ENCODE measurements at places on chromosomes 12 and 14.

DNA sequence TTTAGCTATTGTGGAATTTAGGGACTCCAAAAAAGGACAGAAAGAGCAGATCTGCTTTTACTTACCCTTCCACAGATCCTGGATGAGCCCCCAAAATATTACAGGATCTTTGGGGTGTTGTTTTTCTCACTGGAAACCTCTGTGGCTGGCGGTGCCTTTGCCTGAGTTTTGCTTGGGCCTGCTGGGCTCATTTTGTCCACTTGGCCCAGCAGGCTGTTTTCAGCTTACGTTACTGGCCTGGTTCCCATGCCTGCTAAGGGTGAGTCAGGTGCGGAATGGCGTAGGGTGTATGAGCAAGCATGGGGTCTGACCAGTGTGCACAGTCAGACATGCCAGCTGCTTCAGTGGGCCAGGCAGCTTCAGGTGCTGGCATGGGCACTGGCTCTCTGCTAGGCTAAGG, 45.8 kb downstream of the HSD17B6 start:
- no peak for DNase-seq

DNA sequence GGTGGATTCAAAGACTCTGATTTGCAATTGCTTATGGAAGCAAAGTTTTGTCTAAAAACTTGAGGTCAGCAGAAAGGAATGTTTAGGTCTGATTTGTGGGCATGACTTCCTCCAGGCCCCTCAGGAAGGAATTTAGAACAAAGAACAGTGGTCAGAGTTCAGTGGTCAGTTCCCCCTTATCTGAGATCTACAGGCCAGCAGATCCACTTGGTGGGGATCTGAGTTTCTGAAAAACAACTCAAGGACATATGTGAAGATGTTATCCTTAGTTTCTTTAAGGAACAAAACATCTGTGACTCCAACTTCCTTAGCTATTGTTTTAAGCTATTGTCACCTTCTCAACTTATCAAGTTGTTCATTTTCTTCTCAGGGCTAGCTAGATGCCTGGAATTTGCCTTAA, 28.0 kb upstream of the NAA30 start:
- no peak for DNase-seq

GRCh38 chr12:131452444-131452860, 258.4 kb upstream of the SFSWAP start:
- DNase-seq = peak; percentile 11

DNA sequence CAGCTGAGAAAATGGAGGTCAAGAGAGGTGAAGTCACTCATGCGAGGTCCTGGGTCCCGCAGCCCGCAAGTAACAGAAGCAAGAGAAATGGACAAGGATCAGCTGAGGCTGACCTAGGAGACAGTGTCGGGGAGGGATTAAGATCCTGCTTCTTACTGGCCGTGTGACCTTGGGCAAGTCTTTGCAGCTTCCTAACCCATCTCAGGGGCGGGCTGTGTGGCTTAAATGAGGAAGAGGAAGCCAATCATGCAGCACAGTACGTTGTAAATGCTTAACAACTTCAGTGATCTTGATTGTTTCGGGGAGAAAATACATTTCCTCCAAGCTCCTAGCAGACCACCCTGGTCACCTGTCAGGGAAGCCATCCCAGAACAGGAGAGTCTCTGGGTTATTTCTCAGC, 7.1 kb upstream of the PGF start:
- DNase-seq = no peak

DNA sequence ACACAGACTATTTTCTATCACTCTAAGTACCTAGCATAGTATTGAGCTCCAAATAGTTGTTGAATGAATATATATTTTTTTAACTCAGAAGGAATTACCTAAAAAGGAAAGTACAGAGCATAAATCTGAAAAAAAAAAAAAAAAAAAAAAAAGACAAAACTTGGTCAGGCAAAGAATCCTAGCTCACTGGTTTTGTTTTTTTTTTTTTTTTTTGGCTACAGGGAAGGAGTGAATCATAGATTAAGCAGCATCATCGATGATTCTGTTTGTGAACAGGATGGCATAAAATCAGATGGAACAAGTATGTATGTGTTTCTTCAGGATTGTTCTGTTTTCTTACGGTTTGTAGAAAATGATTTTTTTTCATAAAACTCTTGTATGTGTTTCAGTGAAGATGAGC, 66.1 kb upstream of the BCAT1 start:
- DNase-seq = no peak

DNA sequence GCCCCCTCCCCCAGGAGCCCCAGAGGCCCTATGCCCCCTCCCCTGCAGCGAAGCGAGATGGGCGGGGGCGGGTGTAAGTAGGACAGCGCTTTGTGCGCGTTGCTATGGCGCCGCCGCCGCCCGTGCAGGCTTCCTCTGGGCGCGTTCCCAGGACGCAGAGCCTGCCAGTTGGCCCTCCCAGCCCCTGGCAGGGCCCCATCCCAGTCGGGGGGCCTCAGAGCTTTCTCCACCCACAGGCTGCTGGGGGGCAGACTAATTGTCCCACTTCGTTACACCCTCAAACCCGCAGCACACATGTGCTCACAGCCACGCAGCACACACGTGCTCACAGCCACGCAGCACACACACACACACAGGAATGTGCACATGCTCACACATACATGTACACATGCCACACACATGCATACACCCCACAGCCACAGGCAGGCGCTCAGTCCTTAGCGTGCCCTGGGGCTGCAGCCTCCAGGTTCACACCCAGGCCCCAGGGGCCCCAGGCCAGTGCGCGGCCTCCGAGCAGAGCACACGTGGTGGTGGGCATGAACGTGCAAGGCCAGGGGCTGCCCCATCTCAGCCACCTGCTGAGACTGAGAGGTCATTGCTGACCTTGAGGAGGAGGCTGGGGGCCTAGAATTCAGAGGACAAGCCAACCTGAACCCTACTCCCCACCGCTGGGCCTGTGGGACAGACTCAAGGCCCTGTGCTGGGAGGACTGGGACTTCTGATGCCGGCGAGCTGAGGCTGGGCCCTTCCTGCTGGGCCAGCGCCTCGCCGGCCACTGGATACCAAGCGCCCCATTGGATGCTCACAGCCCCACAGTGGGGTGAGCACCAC, 15.6 kb downstream of the TRMT61A start:
- no peak for DNase-seq

- DNase-seq = no peak
Observed at GRCh38 chr12:64010069-64010686, 165.7 kb downstream of the SRGAP1 start.

GRCh38 chr12:6699989-6700645, 498 bp downstream of the PIANP start:
- DNase-seq = no peak

GRCh38 chr14:76024211-76024907, 38.8 kb downstream of the IFT43 start:
- DNase-seq = no peak

DNA sequence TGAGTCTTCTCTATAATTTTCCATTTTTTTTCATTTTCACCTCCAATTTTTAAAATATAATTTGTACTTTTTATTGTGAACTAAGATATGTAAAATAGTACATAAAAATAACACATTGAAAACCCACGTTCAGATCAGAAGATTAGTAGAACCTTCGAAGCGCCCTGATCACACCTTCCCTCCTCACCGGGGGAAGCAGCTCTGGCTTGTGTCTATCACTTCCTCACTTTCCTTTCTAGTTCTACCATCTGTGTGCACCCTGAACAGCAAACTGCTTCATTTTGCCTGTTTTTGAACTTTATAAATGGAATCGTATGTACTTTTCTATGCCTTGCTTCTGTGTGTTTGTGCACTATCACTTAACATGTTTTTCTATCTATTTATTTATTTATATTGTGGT, 11.8 kb upstream of the CD27 start:
- no peak for DNase-seq

GRCh38 chr12:93571925-93572711, at the start of gene SOCS2:
Gene SOCS2, plus strand, starts transcription at chr12:93572675. Its CDS starts 223 bp downstream, at chr12:93572898.
- DNase-seq = no peak

GRCh38 chr12:100964028-100964427, 169.5 kb downstream of the ANO4 start:
- DNase-seq = no peak

GRCh38 chr12:8860165-8860961, 37.9 kb downstream of the A2ML1 start:
- peak; percentile 35 for DNase-seq

DNA sequence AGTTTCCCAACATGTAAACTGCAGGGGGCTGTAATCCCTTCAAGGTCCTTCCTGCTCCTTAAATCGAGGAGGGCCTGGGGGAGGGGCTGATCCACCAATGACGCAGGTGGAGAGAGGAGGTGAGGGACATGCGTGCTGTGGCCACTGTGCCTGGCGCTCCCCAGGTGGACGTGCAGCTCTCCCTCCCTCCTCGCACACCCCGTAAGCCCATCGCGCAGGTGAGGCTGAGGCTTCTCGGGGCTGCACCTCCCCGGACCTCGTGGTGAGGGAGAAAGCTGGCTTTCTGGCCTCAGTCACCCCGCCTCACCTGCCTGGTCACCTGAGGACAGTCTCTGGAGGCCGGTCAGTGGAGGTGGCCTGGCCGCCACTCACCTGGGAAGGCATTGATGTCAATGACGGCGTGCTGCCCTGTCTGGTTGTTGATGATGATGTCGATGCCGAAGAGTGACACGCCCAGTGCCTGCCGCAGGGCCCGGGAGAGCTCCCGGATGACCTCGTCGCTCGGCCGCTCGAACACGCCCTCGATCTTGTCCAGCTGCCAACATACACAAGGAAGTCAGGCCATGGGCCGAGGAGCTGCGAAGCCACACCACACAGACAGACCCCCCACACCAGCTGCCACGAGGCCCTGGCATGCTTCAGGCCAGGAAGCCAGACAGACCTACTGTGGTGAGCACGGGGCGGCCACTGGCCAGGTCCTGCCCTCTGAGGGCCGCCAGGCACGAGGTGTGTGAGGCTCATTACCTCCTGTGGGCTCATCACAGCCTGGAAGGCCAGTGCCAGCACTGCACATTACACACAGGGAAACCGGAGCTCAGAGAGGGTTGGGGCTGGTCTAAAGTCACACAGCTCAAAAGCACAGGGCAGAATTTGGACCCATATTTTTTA, 23.3 kb downstream of the CHGA start:
- no peak for DNase-seq

DNA sequence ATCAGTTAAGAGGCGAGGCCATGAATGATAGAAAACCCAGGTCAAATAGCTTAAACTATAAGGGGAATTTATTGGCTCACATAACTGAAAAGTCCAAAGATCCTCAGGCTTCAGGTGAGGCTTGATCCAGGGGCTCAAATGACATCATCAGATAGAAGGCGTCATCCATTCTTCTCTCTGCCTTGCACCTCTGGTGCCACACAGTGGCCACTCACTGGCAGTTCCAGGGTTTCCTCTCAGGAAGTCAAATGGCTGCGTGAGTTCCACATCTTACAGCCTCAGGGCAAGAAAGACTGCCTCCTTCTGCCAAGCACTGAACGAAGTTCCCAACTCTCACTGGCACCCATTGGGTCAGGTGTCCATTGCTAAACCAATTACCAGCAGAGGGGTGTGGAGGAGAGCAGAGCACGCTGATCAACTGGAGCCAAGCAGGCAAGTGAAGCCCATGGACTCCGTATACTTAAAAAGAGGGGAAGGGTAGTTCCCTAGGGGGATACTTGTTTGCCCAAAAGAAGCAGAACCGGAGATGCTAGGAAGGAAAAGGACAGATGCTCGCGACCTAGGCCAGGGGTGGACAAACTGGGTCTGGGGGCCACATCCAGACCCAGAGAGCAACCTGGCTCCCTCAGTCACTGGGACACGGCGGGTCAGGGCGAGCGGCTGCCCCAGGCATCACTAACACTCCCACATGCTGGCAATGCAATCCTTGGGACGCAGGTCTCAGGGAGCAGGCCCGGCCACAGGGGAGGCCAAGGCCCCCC, 69.3 kb downstream of the SERPINA3 start:
- DNase-seq = no peak

- DNase-seq = no peak
Observed at GRCh38 chr12:42716491-42716891, 126.9 kb upstream of the PRICKLE1 start.

DNA sequence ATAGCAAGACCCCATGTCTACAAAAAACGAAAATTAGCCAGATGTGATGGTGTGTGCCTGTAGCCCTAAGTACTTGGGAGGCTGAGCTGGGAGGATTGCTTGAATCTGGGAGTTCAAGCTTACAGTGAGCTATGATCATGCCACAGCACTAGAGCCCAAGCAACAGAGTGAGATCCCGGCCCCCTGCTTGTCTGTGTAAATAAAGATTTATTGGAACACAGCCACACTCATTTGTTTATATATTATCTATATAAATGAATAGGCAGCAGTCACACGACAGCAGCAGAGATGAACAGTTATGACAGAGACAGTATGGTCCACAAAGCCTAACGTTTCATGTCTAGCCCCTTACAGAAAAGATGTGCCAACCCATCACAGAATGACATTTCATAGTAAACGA, 14.8 kb downstream of the DDX54 start:
- no peak for DNase-seq

- DNase-seq = no peak
Observed at GRCh38 chr12:122847921-122848421, 12.7 kb downstream of the HIP1R start.

DNA sequence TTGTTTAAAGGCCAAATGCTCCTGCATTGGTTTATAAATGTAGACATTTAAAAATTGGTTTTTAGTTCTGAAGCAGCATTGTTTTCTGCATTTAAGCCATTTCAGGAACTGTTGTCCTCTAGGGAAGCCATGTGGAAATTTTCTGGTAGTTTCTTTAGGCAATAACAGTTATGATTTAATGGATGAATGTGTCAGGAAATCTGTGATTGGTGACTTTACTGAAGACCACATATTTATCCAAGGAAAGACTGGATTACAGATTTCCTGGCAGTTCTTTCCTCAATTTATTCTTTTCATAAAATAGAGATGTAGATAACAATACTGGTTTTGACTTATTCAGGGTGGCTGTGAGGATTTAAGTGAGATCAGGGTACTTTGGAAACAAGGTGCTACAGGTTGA, 27.6 kb downstream of the TBC1D15 start:
- DNase-seq = no peak

- no peak for DNase-seq
Observed at GRCh38 chr12:75874441-75874840, 157.1 kb downstream of the PHLDA1 start.

- DNase-seq = no peak
Observed at GRCh38 chr14:99718031-99718810, 34.1 kb downstream of the CYP46A1 start.

- no peak for DNase-seq
Observed at GRCh38 chr12:32379667-32380066, 19.7 kb upstream of the FGD4 start.

- peak; percentile 33 for DNase-seq
Observed at GRCh38 chr14:50089208-50089607, 27.2 kb downstream of the VCPKMT start.

DNA sequence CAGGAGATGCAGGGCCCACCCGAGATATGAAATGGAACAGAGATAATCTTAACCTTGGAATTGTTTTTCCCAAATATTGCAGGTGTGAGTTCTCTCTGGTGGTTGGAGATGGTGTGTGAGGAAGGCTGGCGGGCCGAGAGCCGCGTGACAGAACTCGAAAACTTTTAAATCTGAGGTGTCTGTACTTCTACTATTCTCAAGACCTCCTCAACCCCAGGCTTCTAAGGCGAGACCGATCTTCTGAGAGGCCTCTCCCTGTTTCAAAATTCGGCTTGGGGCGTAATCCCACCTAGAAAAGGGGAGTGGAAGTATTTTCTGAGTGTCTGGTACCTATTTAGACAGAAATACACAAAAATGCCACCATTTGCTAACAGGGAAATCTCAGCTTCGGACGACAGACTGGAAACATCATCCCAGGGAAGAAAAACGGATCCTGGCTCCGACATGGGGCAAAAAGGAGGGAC, 611 bp downstream of the SARNP start:
- DNase-seq = no peak
